WTC11 (cell line): ENCODE measurements at places on chromosomes 6 and 20.

- no peak for DNase-seq
Measured at GRCh38 chr20:1430004-1430451, 36.6 kb downstream of the NSFL1C start.

- no peak for DNase-seq
Measured at GRCh38 chr6:170178561-170179477, 112.1 kb downstream of the DLL1 start.

DNA sequence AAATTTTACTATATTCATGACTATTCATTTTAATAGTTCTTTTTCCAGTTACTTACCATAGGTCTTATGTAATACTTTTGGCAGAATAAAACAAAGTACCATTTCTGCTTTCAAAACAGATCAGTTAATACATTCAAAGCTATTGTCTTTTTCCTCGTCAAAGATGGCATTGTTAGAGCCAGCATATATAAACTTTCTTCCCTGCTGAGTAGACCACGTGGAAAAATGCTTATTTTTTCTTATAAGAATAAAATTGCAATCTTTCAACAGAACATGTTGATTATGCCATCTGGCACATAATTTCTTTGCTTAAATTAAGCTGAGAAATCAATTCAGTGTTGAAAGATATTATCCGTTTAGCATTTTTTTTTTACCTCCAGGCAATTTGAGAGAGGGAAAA is 34.9 kb upstream of the EXOC2 start:
- DNase-seq = no peak

- no peak for DNase-seq
Measured at GRCh38 chr6:33123732-33124524, 48.1 kb downstream of the HLA-DPB1 start.

DNA sequence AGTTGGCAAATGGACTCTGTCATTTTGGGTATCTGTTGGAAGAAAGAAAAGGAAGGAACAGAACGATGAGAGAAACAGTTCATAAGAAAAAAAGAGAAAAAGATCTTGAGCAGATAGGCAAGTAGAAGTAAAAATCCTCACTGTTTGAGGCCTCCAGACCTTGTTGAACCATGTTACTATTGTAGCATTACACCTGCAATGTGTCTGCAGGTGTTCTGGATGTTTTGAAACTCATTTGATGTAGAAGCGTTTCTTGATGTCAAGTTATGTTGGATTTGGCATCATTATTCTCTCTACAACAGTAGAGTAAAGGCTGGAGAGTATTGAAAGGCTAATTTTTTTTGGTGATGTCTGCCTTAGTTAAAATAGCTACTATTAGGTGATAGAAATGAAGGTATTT is 108.7 kb downstream of the CARMIL1 start:
- DNase-seq = no peak

DNA sequence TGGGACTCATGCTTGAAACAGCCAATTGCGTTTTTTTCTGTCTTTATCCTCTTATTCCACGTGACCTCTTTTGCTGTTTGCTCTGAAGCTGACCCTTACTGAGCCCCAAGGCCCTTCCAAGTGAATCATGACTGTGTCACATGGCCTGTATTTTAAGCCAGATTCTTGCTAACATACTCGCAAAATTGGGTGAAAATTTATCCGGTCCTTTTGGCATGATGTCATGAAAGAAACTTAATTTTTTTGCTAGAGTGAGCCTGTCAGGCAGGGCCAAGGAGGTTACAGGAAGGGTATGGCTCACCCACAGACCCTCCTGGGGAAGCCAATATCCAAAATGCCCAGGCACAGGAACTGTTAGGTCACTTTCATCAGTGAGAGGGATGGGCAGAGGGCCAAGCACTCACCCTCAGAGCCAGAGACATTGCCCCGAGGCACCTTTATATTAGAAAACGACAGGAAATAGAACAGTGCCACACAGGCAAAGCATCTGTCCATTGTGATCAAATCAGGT is 296.7 kb downstream of the CDH26 start:
- DNase-seq = no peak
